ENCODE measurements at places on chromosomes 6 and 20.

DNA sequence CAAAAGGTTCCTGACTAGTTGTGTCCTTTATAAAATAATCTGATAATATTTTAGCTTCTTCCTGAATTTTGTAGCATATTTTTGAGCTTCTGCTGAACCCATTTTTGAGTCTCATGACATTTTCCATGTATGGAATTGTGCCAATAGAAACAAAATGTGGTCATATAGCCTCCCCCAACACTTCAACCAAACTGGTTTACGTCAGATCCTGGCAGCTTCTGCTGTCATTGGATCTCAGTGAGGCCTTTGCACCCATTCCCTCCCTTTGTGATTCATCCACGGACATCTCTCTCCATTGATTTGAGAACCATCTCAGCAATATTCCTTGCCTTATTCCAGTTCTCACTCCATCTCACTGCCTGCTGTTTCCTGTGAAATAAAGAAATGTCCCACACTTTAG lies 166.0 kb upstream of the PROKR2 start:
- no peak for DNase-seq

- DNase-seq: no peak
Measured at GRCh38 chr20:33159713-33160112, 8.2 kb upstream of the BPIFA2 start.

DNA sequence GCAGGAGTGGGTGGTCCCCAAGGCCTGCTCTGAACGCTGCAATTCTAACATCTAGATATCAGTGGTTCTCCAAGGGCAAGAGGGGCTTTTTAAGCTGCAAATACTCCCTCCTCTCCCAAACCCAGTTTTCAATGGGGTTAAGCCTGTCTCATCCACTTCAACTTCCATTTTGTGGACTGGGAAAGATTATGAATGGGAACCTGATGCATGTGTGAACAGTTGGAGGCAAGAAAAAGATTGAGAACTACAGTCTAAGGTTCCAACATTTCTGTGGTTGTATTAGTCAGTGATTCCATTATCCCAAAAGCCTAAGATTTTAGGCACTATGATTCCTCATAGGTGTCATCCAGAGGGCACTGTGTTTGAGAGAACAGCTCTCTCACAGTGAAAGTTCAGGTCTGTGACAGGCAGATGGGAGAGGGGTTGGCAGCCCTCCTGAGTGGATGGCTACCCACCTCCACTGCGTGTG lies 53.7 kb downstream of the HNF4A start:
- DNase-seq: no peak

- no peak for DNase-seq
Measured at GRCh38 chr6:47106216-47106615, 64.1 kb upstream of the ADGRF1 start.
